ENCODE measurements at places on chromosomes 5 and 9.

- DNase-seq: no peak
Measured at GRCh38 chr9:101626295-101626694, 31.5 kb upstream of the PPP3R2 start.

DNA sequence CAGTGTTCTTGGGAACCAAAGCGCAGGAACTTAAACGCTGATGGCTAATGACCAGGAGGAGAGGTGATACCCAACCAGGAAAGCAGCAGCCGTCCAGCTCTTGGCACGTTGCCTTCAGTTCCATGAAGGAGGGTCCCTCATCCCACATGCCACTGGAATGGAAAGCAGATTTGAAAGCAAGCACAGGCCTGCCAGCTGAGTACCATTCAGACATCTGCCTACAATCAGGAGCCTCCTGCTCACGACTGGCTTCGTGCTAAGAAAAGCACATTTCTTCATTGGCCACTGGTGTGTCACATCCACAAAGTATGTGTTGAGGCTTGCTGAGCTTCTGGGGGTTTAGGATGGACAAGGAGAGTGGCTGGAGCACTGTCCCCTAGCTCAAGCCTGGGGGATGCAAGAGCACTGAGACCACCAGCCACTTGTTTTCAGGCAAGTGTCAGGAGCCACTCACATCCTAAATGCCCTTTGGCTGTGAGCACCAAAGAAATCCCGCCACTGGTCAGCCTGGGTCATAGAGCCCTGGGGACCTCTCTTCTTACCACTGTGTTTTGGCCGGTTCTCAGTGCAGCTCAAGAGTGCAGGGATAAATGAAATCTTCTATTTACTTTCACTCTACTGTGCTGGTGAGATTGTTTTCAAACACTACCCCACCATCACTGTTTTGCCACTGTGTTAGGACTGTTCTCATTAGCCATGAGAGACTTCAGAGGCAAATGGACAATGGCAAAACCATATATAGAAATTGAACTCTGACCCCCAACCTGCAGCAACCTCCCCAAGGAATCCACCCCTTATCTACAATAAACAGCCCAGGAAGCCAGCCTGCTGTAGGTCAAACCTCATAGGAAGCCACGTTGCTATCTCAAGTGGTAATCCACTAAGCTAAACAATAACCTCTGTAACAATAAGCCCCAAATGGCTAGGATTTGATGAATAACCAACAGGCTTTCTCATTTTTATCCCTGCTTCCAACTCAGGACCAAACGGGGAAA is 58.3 kb downstream of the MTX3 start:
- DNase-seq: no peak

DNA sequence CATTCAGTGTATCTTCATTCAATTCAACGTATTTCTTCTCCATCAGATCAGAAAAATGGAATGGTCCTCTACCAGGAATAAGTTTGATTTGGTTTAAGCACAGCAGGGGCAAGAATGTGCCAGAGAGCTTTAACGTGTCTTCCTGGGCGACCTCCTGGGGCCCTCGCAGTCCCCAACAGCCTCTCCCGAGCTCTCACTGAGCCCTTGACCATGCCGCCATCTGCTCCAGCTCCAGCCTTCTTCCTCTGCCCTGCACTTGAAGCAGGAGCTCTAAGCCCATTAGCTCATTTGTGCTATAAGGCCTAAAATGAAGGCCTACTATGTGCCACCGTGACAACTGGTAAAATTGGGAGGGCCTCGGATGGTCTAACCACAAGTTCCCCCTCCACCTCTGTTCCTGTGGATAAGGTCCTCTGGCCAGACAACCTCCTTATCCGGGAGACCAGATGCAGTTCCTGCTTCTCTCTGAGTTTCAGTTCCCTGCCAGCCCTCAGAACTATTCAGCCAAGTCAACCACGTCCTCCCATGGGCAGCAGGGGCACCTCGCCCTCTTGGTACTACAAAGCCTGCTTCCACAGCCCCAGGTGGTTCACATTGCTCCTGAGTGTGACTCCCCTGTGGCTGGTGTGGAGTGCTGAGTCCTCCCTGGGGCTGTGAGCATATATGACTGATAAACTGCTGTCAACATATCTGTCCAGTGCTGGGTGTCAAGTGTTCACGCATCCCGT is 35.8 kb downstream of the C5orf15 start:
- no peak for DNase-seq

DNA sequence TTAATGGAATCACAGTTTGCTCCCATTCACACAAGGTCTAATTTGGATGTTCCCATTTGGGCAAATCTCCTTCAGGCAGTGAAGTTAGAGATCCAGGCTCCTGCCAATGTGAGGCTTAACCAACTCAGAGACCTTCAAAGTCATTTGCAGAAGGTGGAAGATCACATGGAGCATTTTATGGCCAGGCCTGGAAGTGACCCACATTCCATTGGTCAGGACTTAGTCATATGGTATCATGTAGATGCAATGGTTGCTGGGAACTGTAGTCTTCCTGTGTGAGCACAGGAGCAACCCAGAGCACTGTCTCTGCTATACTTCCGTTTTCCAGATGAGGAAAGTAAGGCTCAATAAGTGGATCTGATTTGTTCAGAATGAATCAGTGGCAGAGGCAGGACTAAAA is 292.7 kb upstream of the SMARCA2 start:
- no peak for DNase-seq

DNA sequence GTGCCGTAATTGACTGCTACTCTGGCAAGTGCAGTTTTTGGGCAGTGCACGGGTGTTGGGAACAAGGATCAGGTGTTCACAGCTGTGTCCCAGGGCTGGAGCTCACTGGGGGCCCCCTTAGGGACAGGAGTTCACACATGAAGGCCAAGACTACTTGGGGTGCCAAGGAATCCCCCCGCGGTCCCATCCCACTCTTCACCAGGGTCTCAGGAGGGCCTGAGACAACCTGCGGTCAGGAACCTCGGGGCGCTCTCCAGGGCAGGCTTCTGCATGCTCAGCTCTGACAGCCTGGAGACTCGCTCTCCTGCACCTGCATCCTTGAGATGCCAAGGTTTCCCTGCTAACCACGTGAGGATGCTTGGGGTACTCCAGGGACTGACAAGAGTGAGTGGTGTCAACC is 2.3 kb upstream of the MAN1B1 start:
- no peak for DNase-seq

- DNase-seq: no peak
Measured at GRCh38 chr9:109629615-109630014, 131.5 kb upstream of the PTPN3 start.

DNA sequence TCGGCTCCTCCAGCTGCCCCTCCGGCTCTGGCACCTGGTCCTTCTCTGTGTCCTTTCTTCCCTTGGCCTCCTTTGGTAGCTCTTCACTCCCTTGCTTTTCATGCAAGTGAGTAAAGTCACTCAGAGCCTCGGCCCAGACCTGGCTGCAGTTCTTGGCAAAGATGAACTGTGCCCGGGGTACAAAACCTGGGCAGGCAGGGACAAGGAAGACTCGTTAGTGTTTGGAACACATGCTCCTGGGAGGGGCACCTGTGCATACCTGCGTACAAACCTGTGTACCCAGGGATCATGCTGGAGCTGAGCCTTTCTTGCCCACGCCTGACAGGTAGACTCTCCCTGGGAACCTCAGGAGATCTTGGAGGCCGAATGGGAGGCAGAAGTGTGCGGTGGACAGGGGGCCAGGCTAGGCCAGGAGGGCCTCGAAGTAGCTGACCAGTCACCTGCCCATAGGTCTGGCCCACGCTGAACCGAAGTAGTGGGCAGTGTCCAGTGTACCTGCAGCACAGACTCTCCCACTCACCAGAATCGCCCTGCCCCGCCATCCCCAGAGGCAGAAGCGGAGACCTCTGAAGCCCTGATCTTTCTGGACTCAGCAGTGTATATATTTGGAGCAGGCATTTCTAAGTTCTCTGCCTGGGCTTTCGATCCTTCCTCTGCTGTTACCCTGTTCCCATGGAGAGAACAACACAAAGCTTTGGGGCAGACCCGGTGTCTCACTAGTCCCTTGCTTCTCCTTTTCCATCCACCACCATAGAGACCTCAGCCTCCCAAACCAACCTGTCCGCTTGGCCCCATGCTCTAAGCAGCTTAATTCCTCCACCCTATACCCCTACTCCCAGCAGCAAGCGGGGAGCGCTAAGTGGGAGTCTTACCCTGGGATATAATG is 41.9 kb upstream of the TESK1 start:
- DNase-seq: no peak

- DNase-seq: no peak
Measured at GRCh38 chr5:38237681-38238080, 20.7 kb upstream of the EGFLAM start.

GRCh38 chr9:87285183-87285850 is 212.3 kb upstream of the DAPK1 start:
- DNase-seq: no peak

GRCh38 chr5:138981131-138981530 is 106.0 kb upstream of the LRRTM2 start:
- DNase-seq: peak; percentile 60

- no peak for DNase-seq
Measured at GRCh38 chr9:11335011-11335410, 722.2 kb upstream of the PTPRD start.

DNA sequence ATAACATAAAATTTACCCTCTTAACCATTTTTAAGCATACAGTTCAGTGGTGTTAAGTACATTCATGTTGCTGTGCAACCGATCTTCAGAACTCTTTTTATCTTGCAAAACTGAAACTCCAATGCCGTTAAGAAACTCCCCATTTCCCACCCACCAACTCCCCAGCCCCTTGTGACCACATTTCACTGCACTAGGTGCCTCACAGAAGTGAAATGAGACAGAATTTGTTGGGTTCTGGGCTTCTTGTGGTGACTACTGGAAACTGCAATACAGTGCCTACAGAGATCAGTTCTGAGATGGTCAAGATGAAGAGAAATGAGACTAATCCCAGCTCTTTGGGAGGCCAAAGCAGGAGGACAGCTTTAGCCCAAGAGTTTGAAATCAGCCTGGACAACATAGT is 202.1 kb upstream of the SLC30A5 start:
- DNase-seq: no peak

- peak; percentile 32 for DNase-seq
Measured at GRCh38 chr5:145856285-145856818, 16.5 kb downstream of the GRXCR2 start.

GRCh38 chr5:155906046-155906445 is 420.9 kb upstream of the SGCD start:
- DNase-seq: no peak

DNA sequence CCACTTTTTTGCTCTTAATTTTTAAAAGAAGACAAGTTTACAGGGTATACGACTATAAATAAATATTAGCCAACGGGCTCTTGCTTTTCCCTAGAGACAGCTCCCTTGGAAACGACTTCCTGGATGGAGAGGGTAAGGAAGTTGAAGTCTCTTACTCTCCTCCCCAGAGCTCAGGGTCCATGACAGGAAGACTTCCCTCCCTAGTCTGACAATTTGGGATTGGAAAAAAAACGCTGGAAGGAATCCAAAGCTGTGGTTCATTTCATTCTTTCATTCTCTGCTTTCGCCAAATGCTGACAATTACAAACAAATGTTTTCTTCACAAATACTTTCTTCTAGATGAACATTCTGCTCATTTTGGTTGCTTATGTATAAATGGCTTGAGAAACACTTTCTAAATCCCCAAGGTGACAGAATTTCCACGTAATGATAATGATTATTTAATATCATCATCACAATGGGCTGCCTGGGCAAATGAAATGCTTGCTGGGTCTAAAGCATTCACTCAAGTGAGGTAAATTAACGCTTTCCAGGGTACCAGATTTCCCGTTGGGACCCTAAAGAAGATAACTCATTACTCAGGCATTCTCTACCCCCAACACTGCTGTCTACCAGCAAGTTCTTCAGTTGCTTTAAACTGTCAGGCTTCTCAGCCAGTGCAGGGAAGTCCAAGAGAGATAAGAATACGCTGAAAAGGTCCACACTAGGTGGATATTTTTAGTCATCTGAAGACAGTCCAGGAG is 139.8 kb upstream of the SLC30A5 start:
- no peak for DNase-seq

DNA sequence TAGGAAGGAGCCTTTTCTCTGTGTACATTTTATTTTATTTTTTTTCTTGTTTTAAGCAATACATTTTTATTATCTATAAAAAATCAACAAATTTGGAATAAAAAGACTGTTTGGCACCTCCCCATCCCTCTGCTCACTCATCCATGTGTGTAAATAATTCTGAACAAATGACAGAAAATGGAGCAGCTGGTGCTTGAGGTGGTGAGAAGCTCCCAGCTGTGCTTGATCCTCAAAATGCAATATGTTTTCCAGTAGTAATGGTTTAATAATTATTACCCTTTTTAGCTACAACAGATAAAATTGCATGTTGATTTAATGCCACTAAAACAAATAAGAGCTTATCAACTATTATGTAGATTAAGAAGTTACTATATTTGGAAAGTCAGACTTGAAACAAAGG is 132.5 kb downstream of the CDH18 start:
- DNase-seq: no peak

- DNase-seq: no peak
Measured at GRCh38 chr9:30935730-30936129, 1448.7 kb upstream of the ACO1 start.

GRCh38 chr9:99828054-99828416 is 6.3 kb downstream of the NR4A3 start:
- DNase-seq: no peak

DNA sequence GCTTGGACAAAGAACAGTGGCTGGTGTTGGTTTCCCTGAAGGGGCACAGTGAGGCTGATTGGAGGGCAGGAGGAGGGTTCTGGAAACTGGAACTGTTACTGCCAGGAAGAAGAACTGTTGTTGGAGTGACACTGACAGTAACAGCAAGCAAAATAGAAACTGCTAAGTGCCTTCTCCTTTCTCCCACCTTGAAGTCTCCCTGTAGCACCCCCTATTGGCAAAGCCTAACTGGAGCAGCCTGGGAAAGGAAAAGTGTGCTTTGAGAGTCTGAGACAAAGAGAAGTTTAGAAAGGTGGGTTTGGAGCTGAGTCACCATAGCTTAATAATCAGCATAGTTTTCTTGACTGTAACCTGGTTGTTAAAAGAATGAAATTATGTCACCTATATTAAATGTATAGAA is 2.5 kb upstream of the TMEM174 start:
- DNase-seq: peak; percentile 25

DNA sequence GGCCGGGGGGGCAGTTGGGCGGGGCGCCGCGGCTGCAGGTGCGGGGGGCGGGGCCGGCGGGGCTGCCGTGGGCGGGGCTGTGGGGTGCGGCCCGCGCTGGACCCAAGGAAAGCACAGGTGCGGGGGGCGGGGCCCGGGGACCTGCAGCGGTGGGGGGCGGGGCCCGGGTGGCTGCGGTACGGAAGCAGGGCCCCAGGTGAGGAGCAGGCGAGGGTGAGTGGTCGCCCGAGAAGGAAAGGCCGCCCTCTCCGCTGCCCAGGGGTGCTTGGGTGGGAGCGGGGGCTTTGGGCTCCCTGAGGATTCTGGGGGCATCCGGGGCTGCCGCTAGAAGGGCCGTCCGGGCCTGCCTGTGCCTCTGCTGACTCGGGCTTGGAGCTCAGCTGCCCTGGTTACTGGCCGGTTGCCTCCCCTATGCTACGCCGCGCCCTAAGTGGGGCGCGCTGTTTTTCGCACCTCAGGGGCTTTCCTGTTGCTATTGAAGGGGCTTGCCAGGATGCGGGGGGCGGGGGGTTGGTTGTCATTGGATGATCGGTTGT is 767 bp downstream of the RALGPS1 start:
- no peak for DNase-seq

GRCh38 chr9:112203536-112203935 is 28.4 kb upstream of the SUSD1 start:
- peak; percentile 71 for DNase-seq
